ENCODE measurements at places on chromosomes 1 and 21. TPM values are rescaled to one million over a fixed set of nuclear protein-coding genes. Genes with fewer than 3 reads are reported as not detected.

Gene C1orf94
- not detected for total RNA-seq

Gene NAXE
- total RNA-seq, result 70.2 TPM

Gene RIPPLY3
- total RNA-seq, result not detected

Gene SDHC
- 13.5 TPM for total RNA-seq

Gene NLRP3
- 0.09 TPM for total RNA-seq

Gene DFFB
- 8.2 TPM for total RNA-seq

Gene MATN1
- total RNA-seq, result 0.14 TPM

Gene C1QB
- not detected for total RNA-seq

Gene HTR6
- not detected for total RNA-seq

Gene POLR3GL
- total RNA-seq, result 18.9 TPM

Gene CBR1
- 131 TPM for total RNA-seq

Gene ADAR
- total RNA-seq, result 54.8 TPM

Gene PPFIA4
- 35.9 TPM for total RNA-seq

Gene ILDR2
- total RNA-seq, result under 0.01 TPM

Gene MACO1
- total RNA-seq, result 16.6 TPM

Gene NADK
- total RNA-seq, result 37.6 TPM

Gene SPRR1B
- total RNA-seq, result not detected

Gene IGSF21
- not detected for total RNA-seq

Gene ZFP69
- total RNA-seq, result 2.8 TPM

Gene MTOR
- 31.4 TPM for total RNA-seq

Gene PRELP
- total RNA-seq, result 0.37 TPM

Gene FLG
- under 0.01 TPM for total RNA-seq

Gene LDLRAP1
- total RNA-seq, result 15.0 TPM

Gene SYTL1
- 0.18 TPM for total RNA-seq

Gene KRTAP13-2
- not detected for total RNA-seq

Gene PEA15
- 51.7 TPM for total RNA-seq

Gene GJA9
- total RNA-seq, result under 0.01 TPM

Gene DMBX1
- not detected for total RNA-seq

Gene LCE3D
- total RNA-seq, result not detected

Gene GBP7
- not detected for total RNA-seq

Gene GIPC2
- total RNA-seq, result 0.14 TPM

Gene OR2T27
- not detected for total RNA-seq

Gene TTLL7
- total RNA-seq, result 6.3 TPM

Gene SOAT1
- 28.9 TPM for total RNA-seq

Measured in smooth muscle cell of bladder (primary cell).